ENCODE measurements at places on chromosomes 5 and 9.

- no peak for DNase-seq
Observed at GRCh38 chr9:96665789-96666188, 10.7 kb upstream of the PRXL2C start.

- no peak for DNase-seq
Observed at GRCh38 chr5:170704417-170705192, 78.9 kb upstream of the GABRP start.

DNA sequence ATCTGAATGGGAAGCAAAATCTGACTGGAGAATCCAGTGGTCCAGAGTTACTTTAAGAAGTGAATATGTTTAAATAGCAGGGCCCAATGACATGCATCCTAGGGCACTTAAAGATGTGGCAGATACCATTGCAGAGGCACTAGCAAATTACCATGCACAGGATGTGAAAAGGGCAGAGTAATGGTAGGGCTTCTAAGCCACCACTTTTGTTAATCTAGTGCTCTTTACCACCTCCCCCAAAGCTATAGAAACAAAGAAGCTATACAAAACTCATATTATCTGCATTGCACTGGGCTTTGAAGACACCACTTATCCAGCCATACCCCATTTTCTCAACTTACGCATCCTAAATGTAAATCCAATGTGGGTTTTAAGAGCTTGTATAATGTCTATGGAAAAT lies 81.2 kb downstream of the ZCCHC7 start:
- no peak for DNase-seq

DNA sequence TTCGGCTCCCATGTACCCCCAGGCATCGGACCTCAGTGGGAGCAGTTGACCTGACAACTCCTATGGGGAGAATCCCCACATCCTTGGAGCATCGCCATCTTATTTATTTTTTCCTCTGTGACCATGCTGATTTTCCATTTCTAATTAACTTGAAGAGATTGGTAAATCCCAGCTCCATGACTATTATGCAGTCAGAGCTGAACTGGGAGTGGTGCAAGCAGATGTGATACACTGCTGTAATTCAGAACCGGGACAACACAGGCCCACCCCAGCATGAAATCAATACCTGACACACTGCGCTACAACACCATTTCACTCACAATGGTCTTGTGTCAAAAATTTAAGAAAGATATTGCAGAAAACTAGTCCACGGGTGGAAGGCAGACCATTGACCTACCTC lies 1.0 kb upstream of the TRPM3 start:
- DNase-seq = no peak
